Lung microvascular endothelial cell (primary cell): ENCODE measurements at places on chromosomes 13 and 19. TPM values are rescaled to one million over a fixed set of nuclear protein-coding genes. Genes with fewer than 3 reads are reported as not detected.

BTBD2 gene
- total RNA-seq: 29.0 and 34.9 TPM in 2 replicates

GCDH gene
- total RNA-seq: 13.7 and 17.3 TPM in 2 replicates

IFNL1 gene
- not detected in 2 replicates for total RNA-seq

C19orf18 gene
- total RNA-seq: not detected in 2 replicates

GPATCH1 gene
- 3.1 and 4.2 TPM in 2 replicates for total RNA-seq

TRAPPC5 gene
- 63.4 and 82.5 TPM in 2 replicates for total RNA-seq

IL27RA gene
- total RNA-seq: 1.2 and 4.1 TPM in 2 replicates

MADCAM1 gene
- under 0.01 TPM in 1 of 2 replicates, not detected in the other for total RNA-seq

VSTM2B gene
- not detected in 2 replicates for total RNA-seq

ANGPTL8 gene
- not detected in 2 replicates for total RNA-seq

SIGLEC10 gene
- not detected in 2 replicates for total RNA-seq

SLC17A7 gene
- total RNA-seq: under 0.01 and 0.20 TPM in 2 replicates

IGSF23 gene
- 0.22 TPM in 1 of 2 replicates, not detected in the other for total RNA-seq

PCDH8 gene
- total RNA-seq: under 0.01 TPM in 1 of 2 replicates, not detected in the other

S1PR4 gene
- under 0.01 and 0.44 TPM in 2 replicates for total RNA-seq

STOML3 gene
- total RNA-seq: not detected in 2 replicates

FUT1 gene
- total RNA-seq: 4.8 and 8.3 TPM in 2 replicates
